ENCODE measurements at places on chromosomes 4 and X. TPM values are rescaled to one million over a fixed set of nuclear protein-coding genes. Genes with fewer than 3 reads are reported as not detected.

Gene PNCK
- polyA plus RNA-seq: 0.64 TPM

Gene DIPK2B
- polyA plus RNA-seq: 35.6 TPM

Gene ARX
- 0.12 TPM for polyA plus RNA-seq

Gene KDR
- 66.3 TPM for polyA plus RNA-seq

Gene CRLF2
- polyA plus RNA-seq: 0.06 TPM

Gene CWH43
- 0.15 TPM for polyA plus RNA-seq

Gene FATE1
- 0.41 TPM for polyA plus RNA-seq

Gene ASB12
- 1.2 TPM for polyA plus RNA-seq

Gene GLRA3
- 0.05 TPM for polyA plus RNA-seq

Gene TMEM31
- 1.2 TPM for polyA plus RNA-seq

Gene SLC6A8
- 9.7 TPM for polyA plus RNA-seq
